GOT3 (cell line): ENCODE measurements at places on chromosomes 1 and 21.

DNA sequence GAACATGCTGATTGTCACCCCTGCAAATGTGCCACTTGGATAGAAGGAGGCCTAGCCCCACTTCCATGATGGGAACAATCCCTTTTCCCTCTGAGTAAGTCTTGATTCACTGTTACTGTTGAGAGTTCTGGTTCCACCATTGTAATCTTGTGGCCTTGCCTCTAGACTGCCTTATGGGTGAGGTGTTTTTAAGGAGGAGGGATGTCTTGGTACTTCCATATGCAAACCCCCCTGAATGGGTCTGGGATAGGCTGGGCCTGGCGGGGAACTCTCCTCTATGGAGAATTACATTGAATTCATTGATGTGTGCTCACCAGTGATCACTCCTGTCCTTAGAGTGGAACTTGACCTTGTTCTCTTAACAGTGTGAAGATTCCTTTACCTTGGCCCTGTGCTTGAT lies 5.8 kb downstream of the GALNT2 start:
- DNase-seq = no peak

DNA sequence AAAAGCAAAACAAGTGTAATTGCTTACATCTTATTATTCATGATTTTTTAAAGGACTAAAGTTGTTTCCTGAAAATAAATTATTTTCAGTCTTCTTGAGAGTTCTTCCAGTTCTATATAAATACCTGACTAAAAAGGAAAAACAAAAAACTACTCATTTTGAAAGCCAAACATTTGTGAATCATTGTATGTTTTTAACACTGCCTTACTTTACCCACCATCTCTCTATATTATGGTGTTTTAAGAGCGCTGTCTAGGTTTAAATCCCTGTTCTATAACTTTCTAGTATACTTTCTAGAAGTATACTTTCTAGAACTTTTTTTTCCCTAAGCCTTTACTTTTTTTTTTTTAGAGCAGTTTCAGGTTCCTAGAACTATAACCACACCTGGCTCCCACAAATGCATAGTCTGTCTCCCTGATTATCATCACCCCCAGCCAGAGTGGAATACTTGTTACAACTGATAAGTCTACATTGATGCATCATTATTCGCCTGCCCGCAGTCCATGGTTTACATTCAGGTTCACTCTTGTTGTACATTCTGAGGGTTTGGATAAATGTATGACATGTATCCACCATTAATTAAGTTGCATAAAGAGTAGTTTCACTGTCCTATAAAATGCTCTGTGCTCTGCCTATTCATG lies 9.8 kb downstream of the RSBN1 start:
- DNase-seq = no peak

DNA sequence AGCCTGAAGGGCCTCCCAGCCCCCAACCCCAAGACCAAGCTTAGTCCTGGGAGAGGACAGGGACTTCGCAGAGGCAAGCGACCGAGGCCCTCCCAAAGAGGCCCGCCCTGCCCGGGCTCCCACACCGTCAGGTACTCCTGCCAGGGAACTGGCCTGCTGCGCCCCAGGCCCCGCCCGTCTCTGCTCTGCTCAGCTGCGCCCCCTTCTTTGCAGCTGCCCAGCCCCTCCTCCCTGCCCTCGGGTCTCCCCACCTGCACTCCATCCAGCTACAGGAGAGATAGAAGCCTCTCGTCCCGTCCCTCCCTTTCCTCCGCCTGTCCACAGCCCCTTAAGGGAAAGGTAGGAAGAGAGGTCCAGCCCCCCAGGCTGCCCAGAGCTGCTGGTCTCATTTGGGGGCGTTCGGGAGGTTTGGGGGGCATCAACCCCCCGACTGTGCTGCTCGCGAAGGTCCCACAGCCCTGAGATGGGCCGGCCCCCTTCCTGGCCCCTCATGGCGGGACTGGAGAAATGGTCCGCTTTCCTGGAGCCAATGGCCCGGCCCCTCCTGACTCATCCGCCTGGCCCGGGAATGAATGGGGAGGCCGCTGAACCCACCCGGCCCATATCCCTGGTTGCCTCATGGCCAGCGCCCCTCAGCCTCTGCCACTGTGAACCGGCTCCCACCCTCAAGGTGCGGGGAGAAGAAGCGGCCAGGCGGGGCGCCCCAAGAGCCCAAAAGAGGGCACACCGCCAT lies 21.9 kb upstream of the ARF1 start:
- no peak for DNase-seq

DNA sequence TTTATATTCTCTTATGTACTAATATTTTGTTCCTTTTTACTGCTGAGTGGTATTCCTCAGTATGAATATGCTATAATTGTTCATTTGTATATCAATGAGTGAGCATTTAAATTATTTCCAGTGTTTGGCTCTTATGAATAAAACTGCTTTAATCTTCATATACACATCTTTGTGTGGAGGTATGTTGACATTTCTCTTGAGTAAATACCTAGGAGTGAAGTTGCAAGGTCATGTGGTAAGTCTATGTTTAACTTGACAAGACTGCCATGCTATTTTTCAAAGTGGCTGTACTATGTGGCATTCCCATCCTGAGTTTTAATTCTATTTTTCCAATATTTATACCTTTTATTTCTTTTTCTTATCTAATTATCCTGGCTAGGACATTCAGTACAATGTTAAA lies 124.2 kb downstream of the ADSS2 start:
- no peak for DNase-seq

GRCh38 chr1:153466908-153467307 lies 6.5 kb upstream of the S100A7 start:
- DNase-seq = no peak
